ENCODE measurements at places on chromosomes 5 and 9. TPM values are rescaled to one million over a fixed set of nuclear protein-coding genes. Genes with fewer than 3 reads are reported as not detected.

The AGXT2 gene
- 4.8 TPM for total RNA-seq

- H3K4me1 ChIP-seq: no peaks in the 10 kb centered on the region
- no peak for DNase-seq
- no peaks in the 10 kb centered on the region for H3K36me3 ChIP-seq
- H3K4me3 ChIP-seq: no peak overlapping the region
- H3K27ac ChIP-seq: no peak overlapping the region
Observed at GRCh38 chr5:162372256-162372655, 304.7 kb downstream of the GABRG2 start.

DNA sequence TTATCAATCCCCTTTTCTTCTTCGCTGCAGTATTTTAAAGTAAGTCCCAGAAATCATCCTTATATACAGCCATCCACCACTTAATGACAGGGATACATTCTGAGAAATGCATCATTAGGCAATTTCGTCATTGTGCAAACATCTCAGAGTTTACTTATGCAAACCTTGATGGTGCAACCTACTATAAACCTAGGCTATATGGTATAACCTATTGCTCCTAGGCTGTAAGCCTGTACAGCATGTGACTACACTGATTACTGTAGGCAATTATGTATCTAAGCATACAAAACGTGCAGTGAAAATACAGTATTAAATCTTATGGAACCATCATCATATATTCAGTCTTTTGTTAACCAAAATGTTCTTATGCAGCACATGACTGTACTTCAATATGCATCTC, 36.8 kb downstream of the SAXO1 start:
- no peak for DNase-seq
- H3K4me1 ChIP-seq: no peaks in the 10 kb centered on the region
- H3K4me3 ChIP-seq: no peak overlapping the region
- no peaks in the 10 kb centered on the region for H3K27me3 ChIP-seq
- no peak overlapping the region for H3K27ac ChIP-seq

GRCh38 chr5:124128867-124129266, 616.9 kb downstream of the CSNK1G3 start:
- H3K36me3 ChIP-seq: no peaks in the 10 kb centered on the region
- DNase-seq: no peak
- no peaks in the 10 kb centered on the region for H3K27me3 ChIP-seq
- H3K4me3 ChIP-seq: no peak overlapping the region

DNA sequence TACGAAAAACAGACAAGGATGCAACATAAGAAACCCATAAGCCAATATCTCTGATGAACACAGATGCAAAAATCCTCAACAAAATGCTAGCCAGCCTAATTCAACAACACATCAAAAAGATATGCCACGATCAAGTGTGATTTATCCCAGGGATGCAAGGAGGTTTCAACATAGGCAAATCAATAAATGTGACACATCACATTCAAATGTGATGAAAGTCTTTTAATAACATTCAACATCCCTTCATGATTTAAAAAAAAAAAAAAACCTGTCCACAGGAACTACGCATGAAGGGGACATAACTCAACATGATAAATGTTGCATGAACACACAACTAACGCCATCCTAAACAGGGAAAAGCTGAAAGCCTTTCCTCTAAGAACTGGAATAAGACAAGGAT, 102.2 kb downstream of the PLPP1 start:
- no peaks in the 10 kb centered on the region for H3K27me3 ChIP-seq
- no peak overlapping the region for H3K4me3 ChIP-seq
- H3K27ac ChIP-seq: no peak overlapping the region
- no peaks in the 10 kb centered on the region for H3K36me3 ChIP-seq

DNA sequence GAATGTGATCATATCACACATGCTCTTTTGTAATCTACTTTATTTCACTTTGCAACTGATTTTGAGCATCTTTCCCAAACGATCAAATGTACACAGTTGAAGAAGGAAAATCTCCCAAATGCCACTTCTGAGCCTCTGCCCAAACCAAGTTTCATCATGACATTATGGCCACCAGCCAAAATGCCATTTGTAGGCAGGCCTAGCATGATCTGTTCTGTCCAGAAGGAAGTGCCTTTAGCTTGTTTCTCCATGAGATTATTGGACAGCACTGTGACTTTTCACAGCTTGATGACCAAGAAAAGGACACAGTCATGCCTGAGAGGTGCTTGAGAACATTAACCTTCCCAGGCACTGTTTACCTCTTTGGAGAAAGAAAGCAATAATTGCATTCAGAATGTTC, 73.2 kb upstream of the PIP5K1B start:
- H3K4me1 ChIP-seq: no peaks in the 10 kb centered on the region
- no peak overlapping the region for H3K27ac ChIP-seq
- H3K36me3 ChIP-seq: no peaks in the 10 kb centered on the region
- H3K27me3 ChIP-seq: no peaks in the 10 kb centered on the region

The FOXD4 gene
- total RNA-seq: not detected

DNA sequence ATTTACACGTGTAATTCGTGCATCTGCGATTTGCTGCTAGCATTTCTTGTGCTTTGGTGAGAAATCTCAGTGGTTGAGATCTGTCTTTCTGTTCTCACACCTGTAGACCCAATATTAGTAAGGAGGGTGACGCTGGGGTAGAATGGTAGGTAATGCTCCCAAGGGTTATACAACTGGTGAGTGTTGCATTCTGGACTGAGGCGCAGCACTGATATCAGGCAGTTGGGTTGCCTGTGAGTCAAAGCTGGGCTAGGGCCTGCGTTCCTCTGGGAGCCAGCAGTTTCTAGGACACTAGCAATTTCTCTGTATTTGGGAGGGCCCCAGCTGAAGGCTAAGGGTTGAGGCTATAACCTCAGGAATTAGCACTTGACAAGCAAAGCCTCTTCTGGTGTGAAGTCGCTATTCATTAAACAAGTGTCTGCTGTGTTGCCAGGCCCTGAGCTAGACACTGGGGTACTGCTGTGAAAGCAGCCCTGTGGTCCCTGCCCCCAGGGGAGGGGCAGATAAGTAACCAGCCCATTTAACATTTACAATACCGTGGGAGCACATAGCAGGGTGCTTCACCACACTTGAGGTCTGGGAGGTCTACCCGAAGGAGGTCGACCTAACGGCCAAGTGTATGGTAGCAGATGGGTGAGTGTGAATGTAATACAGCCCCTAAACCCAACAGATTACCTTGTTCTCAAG, 28.7 kb downstream of the LARP1 start:
- no peaks in the 10 kb centered on the region for H3K36me3 ChIP-seq
- H3K27me3 ChIP-seq: no peaks in the 10 kb centered on the region
- peaks cover 14% of the 10 kb centered on the region for H3K4me1 ChIP-seq
- H3K27ac ChIP-seq: no peak overlapping the region
- H3K4me3 ChIP-seq: no peak overlapping the region
